ENCODE measurements at places on chromosomes 2 and 18. TPM values are rescaled to one million over a fixed set of nuclear protein-coding genes. Genes with fewer than 3 reads are reported as not detected.
A peak's percentile ranks its signal among the peaks of the same experiment; 100 is the strongest.

DNA sequence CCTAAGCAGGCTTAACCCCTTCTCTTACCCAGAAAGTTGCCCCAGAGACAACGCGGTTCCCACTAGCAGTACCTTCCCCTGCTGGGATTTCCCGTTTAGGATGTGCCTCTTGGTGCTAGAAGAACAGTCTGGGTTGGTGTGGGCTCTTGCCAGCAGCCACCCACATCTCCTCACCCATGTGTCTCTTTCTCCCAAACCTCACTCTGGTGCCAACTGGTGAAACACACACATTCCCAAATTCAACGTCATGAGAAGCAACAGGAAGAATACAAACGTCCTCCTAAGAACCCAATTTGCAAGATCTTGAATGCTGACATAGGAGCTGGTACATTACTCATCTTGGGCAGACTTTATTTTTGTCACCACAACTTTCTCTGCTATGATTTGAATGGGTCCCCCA, 36.2 kb downstream of the DIPK1C start:
- no peak for DNase-seq

DNA sequence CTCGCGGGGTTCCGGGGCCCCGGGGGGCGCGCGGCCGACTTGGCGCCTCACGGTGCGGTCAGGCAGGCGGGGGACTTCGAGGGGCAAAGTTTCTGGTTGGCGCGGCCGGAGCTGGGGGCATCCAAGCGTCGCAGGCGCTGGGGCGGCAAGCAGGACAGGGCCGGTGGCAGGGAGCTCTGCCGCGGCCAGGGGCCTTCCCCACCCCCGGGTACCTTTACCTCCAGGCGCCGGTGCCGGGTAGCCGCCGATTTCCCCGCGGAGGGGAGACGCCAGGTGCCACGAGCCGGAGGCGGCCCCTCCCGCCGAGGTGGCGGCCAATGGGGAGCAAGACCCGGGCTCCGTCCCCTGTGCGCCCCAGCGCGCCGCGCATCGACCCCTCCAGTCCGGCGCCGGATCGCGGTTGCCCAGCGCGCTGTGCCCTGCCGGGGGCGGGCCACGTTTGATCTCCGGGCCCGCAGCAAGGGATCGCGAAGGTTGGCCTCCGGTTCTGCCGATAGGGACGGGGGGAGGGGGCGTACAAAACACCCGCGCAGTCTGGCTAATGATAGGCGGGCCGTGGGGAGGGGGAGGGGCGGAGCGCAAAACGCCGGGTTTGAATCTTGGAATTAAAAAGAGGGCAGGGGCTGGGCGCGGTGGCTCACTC, at the start of gene ST8SIA5:
Gene ST8SIA5 (minus strand): TSS at position 495 of the 643 bp plus-strand sequence. CDS start 545 bp downstream, outside the sequence.
- DNase-seq: no peak

GRCh38 chr2:182068811-182069210, 83.2 kb downstream of the PPP1R1C start:
- no peak for DNase-seq

GRCh38 chr2:46490521-46491141, 11.3 kb downstream of the TMEM247 start:
- DNase-seq: no peak

DNA sequence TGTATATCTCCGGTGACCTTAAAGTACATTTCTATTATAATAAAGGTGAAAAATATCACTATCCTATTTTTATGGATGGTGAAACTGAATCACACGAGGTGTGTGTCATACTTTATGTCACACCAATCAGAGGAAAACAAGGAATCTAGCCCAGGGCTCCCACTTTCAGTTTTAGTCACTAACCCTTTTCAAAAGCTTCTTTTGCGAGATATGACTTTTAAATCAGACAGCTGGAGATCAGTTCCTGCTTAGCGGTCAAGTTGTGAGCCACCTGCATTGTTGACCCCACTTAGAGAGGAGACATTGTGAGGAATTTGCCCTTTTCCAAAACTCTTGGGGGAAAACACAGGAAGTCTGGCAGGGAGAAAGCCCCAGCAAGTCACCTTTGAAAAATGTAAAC, 70.5 kb downstream of the CPS1 start:
- DNase-seq: no peak

DNA sequence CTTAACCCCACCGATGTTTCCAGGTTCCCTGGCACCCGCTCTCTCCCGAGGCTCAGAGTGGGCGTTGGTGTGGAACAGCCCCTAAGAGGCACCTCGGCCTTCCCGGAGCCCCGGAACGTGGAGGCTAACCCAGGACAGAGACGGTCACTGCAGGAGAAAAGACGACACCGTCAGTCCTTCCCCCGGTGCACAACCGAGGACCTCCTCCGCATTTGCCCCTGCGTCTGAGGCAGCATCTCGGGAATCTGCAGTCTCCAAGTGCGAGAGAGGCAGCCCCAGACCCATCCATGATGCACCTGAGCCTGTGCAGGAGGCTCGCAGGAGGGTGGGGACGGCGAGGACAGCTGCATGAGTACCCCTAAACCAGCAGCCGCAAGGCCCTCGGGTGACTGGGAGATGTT, 204.9 kb upstream of the SALL3 start:
- no peak for DNase-seq

- DNase-seq: no peak
Observed at GRCh38 chr2:9533663-9534062, 22.0 kb downstream of the ADAM17 start.

GRCh38 chr2:98908931-98909316, 27.1 kb downstream of the CRACDL start:
- DNase-seq: no peak

Gene SP110
- total RNA-seq: 9.8 TPM

DNA sequence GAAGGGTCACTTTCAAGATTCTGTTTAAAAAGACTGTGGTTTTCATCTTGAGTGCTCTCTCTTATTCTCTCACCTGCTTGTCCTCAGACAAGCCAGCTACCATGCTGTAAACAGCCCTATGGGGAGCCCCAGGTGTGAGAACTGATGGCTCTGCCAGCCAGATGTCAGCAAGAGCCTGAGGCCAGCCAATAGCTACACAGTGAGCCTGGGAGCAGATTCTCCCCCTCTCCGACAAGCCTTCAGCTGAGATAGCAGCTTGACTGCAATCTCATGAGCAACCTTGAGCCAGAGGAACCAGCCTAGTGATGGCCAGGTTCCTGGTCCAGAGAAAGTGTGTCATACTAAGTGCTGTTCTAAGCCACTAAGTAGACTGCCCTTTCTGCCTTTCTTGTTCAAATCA, 272.1 kb downstream of the NAPG start:
- no peak for DNase-seq

- no peak for DNase-seq
Observed at GRCh38 chr2:69279931-69280681, 106.9 kb downstream of the GFPT1 start.

DNA sequence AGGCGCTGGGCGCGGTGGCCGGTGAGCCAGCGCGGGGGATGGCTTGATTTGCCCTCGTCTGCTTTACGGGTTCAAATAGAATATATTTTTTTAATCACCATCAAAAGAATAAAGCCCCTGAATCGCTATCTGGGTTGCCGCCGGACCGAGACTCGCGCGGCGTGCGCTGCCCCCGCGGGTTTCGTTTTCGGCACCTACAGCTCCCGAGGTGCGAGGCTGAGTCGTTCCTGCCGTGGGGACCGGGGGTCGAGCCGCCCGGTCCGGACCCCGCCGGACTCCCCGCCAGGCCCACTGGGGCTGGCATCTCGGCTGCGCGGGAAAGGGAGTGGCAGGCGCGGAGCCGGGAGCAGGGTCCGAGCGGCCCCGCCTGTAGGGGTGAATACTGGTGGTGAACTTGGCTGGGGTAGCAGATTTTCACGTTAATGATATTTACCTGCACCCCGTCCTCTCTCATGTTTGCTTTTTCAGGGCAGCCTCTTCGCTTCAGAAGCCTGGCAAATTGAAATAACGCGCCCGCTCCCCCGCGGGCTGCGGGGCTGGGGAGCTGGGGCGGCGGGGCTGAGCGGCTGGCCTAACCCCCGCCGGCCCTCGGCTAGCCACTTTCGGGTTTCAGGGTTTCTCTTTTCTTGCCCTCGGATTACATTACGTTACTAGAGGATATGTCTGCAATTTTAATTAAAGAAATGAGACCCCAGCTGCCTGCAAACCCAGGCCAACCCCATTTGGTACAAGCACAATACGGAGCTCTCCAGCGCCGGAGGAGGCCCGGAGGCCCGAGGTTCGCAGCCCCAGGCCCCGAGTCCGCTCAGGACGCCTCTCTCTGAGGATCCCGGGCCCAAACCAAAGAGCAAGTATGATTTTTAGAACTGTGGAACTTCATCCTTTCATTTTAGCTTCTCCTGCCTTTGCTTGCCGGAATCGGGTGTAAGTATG, 1.7 kb upstream of the CELF4 start:
- DNase-seq: no peak

- peak; percentile 71 for DNase-seq
Observed at GRCh38 chr2:100321179-100321865, 979 bp downstream of the LONRF2 start.

DNA sequence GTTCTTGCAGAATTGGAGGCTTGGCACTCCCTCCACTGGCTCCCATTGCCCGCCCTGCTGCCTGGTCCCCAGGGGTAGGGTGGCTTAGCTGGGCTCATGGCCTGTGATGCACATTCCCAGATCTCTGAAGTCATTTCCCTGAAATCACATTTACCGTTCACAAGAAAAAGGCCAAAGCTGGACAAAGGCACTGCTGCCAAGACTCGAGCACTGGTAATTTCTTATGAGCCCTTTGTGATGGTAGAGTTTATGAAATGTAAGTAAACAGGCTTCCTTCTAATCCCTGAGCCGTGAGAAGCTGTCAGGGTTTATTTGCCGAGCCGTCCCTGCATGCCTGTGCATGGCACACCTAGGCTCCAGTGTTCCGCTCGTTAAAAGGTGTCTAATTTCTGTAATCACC, 247.2 kb upstream of the EPAS1 start:
- no peak for DNase-seq

GRCh38 chr18:24530630-24531111, 70.2 kb downstream of the HRH4 start:
- DNase-seq: no peak

DNA sequence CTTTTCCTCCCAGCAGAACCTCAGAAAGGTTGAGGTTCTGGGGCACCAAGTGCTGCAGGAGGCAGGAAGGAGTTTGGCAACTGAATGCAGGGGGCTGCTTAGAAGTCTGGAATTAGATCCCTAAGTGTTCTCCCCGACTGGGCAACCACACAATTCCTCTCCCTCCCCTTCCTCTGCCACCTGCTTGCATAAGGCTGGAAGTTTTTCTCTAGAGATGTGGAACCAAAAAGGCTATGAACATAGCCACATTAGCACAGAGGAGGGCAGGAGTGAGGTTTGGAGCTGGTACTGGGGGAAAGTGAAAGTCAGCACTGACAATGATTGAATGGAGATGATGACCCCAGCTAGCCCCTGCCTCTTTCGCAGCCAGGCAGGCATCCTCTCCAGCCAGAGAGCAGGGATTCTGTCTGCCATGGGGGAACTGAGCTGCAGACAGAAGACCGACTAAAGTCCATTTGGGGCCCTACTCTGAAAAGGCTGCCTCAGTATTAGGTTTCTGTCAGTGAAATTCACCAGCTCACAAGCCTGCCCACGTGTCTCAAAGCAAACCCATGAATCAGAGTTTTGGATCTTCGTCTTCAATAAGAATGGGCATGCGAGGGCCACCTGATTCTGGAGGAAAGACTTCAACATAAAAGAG, 87.9 kb upstream of the ITGA6 start:
- DNase-seq: no peak

GRCh38 chr18:64191069-64191468, 42.2 kb upstream of the LINC00305 start:
- no peak for DNase-seq

DNA sequence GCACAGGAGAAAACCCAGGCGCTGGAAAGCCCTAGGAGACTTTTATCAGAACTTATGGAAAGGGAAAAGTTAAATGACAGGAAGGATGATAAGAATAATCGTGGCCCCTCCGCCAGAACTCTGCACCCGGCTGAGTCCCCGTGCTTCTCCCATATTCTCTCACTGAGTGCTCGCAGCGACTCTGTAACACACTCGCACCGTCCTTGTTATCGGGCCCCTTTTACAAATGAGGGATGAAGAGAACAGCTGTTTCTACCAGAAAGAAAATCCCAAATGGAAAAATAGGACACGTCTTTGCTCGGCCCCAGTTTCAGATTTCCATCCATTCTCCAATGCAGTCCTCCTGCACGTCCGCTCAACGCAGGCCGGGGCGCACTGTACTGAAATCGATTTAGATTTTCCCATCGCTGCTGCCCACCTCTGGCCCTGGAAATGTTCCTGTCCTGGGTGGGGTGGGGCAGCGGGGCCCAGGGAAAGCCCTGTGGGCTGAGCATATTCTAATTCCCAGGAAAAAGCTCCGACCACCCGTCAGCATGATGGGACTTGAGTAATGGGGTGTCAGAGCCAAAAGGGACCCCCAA, 66.4 kb downstream of the KCNF1 start:
- no peak for DNase-seq

DNA sequence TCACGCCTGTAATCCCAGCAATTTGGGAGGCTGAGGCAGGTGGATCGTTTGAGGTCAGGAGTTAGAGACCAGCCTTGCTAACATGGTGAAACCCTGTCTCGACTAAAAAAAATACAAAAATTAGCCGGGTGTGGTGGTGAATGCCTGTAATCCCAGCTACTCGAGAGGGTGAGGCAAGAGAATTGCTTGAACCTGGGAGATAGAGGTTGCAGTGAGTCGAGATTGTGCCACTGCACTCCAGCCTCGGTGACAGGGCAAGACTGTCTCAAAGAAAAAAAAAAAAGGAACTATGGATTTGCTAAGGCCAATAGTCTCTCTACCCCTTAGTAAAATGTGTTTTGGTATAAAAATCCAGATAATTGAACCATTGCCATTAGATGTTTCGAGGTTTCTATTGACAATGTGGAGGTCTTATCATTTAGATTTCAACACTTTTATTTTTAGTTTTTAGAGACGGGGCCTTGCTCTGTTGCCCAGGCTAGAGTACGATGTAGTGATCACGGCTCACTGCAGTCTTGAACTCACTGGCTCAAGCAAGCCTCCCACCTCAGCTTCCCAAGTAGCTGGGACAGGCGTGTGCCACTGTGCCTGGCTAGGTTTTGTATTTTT, 1.1 kb upstream of the TXNDC2 start:
- DNase-seq: no peak

DNA sequence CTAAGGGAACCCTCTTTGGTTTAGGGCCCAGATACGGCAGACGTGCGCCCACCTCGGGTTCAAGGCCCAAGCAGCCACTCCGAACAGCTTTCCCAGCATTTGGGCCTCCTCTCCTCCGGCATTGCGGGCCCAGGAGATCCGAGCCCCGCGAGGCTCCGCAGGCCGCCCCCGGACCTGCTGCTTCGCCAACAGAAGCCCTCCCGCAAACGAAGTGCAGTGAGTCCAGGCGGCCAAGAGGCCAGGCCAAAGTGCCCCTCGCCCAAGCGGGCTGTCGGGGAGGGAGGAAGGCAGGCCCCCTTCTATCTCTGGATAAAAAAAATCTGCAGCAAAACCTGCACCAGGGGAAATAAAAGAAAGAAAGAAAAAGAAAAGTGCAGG, 6.0 kb downstream of the EN1 start:
- no peak for DNase-seq
